ENCODE measurements at places on chromosomes 1 and 21.
A peak's percentile ranks its signal among the peaks of the same experiment; 100 is the strongest.

DNA sequence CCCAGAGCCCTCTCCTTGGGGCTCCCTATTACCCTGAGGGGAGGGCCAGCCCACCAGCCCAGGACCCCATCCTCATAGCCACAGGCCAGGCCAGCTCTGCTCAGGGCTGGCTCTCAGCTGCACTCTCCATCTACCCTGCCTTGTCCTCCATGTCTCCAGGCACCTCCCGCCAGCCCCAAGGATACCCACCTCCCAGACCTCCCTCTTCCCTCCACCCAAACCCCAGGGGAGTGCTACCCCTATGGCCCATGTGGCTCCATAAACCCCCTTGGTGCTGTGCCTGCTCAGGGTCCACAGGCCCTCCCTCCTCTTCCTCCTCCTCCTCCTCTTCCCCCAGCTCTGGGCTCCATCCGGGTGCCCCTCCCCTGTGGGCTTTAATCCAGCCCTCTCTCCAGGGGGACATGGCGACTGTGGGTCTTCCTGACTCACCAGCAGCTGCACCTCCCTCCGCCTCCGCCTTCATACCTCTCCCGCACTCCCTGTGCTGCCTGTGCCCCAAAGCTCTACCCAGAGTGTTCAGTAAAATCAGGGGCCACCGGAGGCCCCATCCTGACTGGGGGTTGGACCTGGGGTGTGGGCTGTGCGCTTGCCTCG, 9.1 kb downstream of the YBEY start:
- H3K27ac ChIP-seq, result peak overlapping the region; percentile 39
- DNase-seq, result no peak
- peaks cover 14% of the 10 kb centered on the region for H3K36me3 ChIP-seq
- H3K4me1 ChIP-seq, result peaks cover 7% of the 10 kb centered on the region
- no peak overlapping the region for H3K4me3 ChIP-seq
- peaks cover 8% of the 10 kb centered on the region for H3K27me3 ChIP-seq

DNA sequence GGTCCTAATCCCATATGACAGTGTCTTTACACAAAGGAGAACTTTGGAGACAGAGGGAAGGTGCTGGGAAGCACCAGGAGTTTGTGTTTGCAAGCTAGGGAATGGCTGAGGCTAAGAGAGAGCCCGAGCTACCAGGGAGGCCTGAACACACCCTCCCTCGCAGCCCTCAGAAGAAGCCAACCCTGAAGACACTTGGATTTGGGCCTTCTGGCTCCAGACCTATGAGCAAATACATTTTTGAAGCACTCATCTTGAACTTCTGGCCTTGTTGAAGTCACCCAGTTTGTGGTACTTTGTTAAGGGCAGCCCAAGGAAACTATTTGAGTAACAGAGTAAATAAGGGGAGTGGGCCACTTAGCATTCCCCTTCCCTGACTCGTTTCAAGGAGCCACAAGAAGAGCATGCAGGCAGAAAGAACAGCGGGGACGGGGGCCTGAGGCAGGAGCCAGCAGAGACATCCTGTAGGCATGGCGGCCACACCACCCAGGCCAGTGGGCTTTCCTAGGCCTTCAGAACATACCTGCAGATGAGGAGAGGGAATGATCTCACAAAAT, 13.2 kb upstream of the QSOX1 start:
- no peak for DNase-seq
- H3K27me3 ChIP-seq, result peaks cover 9% of the 10 kb centered on the region
- H3K36me3 ChIP-seq, result no peaks in the 10 kb centered on the region
- no peaks in the 10 kb centered on the region for H3K4me1 ChIP-seq

DNA sequence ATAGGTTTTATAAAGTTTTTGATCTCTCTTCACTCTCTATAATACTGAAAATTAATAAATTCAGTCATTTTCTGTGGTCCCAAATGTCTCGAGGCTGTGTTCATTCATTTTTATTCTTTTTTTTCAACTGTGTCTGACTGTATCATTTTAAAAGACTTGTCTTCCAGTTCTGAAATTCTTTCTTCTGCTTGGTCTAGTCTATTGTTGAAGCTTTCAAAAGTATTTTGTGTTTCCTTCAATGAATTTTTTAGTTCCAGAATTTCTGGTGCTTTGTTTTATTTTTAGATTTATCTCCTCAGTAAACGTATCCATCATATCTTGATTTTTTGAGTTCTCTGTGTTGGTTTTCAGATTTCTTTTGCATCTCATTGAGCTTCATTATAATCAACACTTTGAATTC, 161.0 kb upstream of the CHRM3 start:
- no peaks in the 10 kb centered on the region for H3K36me3 ChIP-seq
- DNase-seq, result no peak
- no peaks in the 10 kb centered on the region for H3K4me1 ChIP-seq
- no peaks in the 10 kb centered on the region for H3K27me3 ChIP-seq

DNA sequence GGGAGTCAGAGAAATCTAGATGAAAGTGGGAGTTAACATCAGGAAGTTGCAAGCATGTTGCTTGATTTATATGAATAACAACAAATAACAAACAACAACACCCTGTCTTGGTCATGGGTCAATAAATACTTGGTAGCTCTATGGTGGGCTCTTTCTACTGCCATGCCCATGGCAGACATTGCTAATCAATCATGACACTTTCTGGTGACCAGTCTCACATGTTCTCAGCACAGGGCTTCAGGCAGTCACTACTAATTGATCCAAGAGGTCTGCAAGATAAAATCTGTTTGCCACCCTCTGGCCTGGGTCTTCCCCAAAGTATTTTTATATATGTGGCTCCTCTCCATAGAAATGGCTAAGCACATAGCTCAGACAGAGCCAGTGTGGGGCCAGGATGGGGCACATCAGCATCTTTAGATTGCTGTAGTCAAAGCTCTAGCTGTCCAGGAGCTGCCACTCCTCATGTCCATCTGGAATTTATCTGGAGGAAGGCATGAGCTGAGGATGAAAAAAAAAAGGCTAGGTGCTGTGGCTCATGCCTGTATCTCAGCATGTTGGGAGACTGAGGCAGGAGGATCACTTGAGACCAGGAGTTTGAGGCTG, 51.2 kb downstream of the STUM start:
- no peak overlapping the region for H3K27ac ChIP-seq
- H3K4me3 ChIP-seq, result no peak overlapping the region
- H3K4me1 ChIP-seq, result peaks cover 3% of the 10 kb centered on the region
- H3K27me3 ChIP-seq, result no peaks in the 10 kb centered on the region
- H3K36me3 ChIP-seq, result peaks cover 8% of the 10 kb centered on the region
- no peak for DNase-seq

DNA sequence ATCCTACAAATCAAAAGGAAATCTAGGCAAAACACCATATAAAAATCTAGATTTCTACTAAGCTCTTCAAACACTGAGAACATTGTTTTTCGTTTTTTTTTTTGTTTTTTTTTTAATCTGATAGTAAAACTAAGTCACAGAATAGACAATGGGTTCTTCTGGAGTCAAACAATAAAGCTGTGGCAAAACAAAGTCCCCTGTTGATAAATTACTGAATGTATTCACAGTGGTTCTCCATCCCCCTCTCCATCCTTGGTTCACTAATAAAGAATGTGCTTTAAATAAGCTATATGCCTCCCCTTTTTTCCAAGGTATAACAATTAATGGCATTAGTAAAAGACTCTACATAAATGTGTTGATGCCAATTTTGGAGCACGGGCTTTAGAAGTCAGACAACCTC, 16.7 kb upstream of the ATP1B1 start:
- peaks cover 10% of the 10 kb centered on the region for H3K27me3 ChIP-seq
- H3K4me1 ChIP-seq, result peaks cover 14% of the 10 kb centered on the region
- no peak for DNase-seq
- no peak overlapping the region for H3K27ac ChIP-seq
- no peaks in the 10 kb centered on the region for H3K36me3 ChIP-seq

DNA sequence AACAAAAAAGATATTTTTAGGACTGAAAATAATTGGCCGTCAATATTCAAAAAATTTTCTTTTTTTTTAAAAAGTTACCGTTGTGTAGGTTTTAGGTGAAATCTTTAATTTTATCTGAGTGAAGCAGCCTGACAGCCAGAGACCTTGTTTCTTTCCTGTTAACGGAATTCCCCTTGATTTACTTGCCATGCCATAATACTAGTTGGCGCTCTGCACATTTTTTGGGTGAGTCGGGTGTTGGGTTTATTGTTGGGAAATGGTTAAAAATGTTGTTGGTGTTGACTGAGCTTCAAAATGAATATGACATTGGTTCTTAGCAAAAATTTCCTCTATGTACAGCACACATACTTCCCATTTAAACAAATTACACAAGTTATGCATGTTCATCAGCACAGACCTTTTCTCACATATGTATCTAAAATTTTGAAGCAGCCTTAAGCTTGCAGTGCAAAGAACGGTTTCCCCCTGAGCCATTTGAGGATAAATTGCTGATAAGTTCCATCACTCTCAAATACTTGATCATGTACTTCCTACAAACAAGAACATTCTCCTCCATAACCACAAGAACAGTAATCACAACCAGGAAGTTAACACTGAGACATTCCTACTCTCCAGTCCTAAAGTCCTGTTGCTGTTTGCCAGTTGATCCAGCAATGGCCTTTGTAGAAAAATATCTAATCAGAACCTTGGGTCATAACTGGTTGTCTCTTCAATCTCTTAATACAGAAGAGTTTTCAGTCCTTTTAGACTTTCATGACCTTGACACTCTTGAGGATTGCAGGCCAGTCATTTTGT, 34.2 kb downstream of the CAMTA1 start:
- H3K4me1 ChIP-seq, result peaks cover 32% of the 10 kb centered on the region
- H3K27ac ChIP-seq, result peak overlapping the region; percentile 72
- no peak for DNase-seq

GRCh38 chr1:159920202-159920601, 5.1 kb downstream of the TAGLN2 start:
- no peak for DNase-seq
- no peaks in the 10 kb centered on the region for H3K27me3 ChIP-seq
- peak overlapping the region; percentile 100 for H3K27ac ChIP-seq
- peaks cover 96% of the 10 kb centered on the region for H3K36me3 ChIP-seq
- peaks cover 65% of the 10 kb centered on the region for H3K4me1 ChIP-seq
- H3K4me3 ChIP-seq, result peak overlapping the region; percentile 96

GRCh38 chr1:25802915-25803314, 2.9 kb downstream of the SELENON start:
- peaks cover 16% of the 10 kb centered on the region for H3K36me3 ChIP-seq
- H3K27me3 ChIP-seq, result no peaks in the 10 kb centered on the region
- DNase-seq, result no peak
- H3K4me1 ChIP-seq, result peaks cover 31% of the 10 kb centered on the region
- no peak overlapping the region for H3K4me3 ChIP-seq

GRCh38 chr1:86666368-86666767, 38.0 kb upstream of the SH3GLB1 start:
- peaks cover 16% of the 10 kb centered on the region for H3K27me3 ChIP-seq
- no peaks in the 10 kb centered on the region for H3K4me1 ChIP-seq
- H3K27ac ChIP-seq, result no peak overlapping the region

- H3K27ac ChIP-seq, result no peak overlapping the region
- no peaks in the 10 kb centered on the region for H3K27me3 ChIP-seq
- no peak for DNase-seq
- peaks cover 16% of the 10 kb centered on the region for H3K36me3 ChIP-seq
Observed at GRCh38 chr1:153771261-153771660, 3.9 kb upstream of the SLC27A3 start.

DNA sequence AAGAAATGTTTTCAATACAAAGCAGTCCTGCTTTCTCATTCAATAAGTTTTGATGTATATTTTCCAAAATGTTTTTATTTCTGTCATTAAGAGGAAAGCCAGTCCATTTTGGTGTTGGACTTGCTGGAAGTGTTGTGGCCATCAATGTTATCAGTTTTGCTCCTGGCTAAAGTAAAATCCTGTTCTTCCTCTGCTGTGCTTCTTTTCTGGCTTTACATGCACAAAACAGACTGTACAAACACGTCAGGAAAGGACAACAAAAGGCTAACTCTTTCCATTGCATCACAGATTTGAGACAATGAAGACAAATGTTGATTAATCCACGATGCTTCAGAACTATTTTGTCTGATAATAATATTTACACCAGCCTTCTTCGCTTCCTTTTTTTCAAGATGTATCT, 735.4 kb downstream of the LTN1 start:
- H3K27ac ChIP-seq, result no peak overlapping the region
- H3K27me3 ChIP-seq, result no peaks in the 10 kb centered on the region
- no peaks in the 10 kb centered on the region for H3K36me3 ChIP-seq

DNA sequence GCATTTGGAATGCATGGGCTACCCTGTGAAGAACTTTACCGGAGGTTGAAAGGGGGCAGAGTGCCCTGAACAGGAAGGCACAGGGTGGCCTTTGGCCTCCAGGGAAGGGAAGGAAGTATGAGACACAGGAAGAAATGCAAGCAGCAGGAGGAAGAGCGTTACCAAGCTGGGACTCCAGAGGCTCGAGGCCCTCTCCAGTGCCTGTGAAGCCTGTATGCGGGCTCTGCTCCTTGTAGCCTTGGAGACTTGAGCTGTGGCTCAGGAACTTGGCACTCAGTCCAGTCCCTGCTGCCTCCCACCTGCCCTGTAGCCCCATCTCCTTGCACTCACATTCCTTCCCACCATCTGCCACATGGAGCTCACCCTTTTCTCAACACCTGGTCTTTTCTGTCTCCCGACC, 33.5 kb upstream of the RNF19B start:
- DNase-seq, result no peak
- H3K4me1 ChIP-seq, result peaks cover 21% of the 10 kb centered on the region
- H3K27ac ChIP-seq, result peak overlapping the region; percentile 74

DNA sequence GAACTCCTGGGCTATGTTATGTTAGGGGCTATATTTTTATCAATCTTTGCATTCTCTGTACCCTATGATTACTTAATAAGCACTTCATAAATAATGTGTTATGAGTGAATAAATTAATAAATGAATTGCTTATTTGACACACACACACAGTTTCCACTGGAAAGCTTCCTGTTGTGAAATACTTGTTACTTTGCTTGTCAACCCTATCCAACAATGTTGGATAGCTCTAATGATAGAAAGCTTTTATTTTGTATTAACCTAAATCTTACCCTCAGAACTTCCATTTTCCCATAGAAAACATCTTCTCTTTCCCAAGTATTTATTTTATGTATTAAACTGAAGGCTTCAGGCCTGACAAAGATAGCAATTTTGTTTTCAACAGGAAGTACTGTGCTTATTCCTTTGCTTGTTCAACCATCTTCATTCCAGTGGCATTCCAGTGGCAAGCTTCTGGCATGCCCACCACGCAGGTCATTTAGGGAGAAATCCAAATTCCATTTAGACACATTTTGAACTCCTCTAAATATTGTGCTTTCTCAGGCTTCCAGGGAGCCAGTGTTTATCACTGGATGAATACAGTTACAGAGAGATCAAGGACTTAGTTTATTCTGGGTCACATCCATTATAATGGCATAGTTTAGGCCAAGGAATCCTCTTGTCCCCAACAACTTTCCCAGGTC, 134.4 kb downstream of the TGFB2 start:
- H3K4me1 ChIP-seq, result no peaks in the 10 kb centered on the region
- peaks cover 7% of the 10 kb centered on the region for H3K27me3 ChIP-seq
- no peak overlapping the region for H3K4me3 ChIP-seq
- DNase-seq, result no peak
